Hematopoietic multipotent progenitor cell treated with erythropoietin and hydrocortisone succinate and interleukin-3 and kit ligand, for 17 days (in vitro differentiated cells): ENCODE measurements at places on chromosomes 6 and 20.

- peak; percentile 7 for DNase-seq
Measured at GRCh38 chr6:162907876-162908481, 180.2 kb downstream of the PACRG start.

- DNase-seq, result no peak
Measured at GRCh38 chr6:158672726-158673125, 22.9 kb downstream of the SYTL3 start.

DNA sequence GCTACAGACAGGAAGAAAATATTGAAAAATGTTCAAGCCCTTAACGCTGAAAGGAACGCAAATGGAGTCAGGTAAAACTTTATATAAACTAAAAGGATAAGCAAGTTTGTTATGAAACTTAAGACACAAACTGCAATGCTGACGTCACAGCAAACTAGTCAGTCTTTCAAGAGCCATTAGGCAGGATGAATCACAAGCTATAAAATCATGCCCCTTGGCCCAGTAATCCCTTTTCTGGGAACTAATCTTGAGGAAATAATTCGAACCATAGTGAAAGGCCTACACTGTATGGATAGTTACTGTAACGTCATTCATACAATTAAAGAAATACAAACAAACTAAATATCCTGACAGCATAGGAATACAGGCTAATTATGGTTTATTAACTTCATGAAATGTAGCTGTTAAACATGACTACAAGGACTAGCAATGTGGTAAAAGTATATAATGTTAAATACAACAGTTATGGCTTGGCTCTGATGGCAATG lies 42.7 kb upstream of the HINT3 start:
- DNase-seq, result no peak

GRCh38 chr6:13419422-13420195 lies 67.8 kb downstream of the GFOD1 start:
- DNase-seq, result no peak

DNA sequence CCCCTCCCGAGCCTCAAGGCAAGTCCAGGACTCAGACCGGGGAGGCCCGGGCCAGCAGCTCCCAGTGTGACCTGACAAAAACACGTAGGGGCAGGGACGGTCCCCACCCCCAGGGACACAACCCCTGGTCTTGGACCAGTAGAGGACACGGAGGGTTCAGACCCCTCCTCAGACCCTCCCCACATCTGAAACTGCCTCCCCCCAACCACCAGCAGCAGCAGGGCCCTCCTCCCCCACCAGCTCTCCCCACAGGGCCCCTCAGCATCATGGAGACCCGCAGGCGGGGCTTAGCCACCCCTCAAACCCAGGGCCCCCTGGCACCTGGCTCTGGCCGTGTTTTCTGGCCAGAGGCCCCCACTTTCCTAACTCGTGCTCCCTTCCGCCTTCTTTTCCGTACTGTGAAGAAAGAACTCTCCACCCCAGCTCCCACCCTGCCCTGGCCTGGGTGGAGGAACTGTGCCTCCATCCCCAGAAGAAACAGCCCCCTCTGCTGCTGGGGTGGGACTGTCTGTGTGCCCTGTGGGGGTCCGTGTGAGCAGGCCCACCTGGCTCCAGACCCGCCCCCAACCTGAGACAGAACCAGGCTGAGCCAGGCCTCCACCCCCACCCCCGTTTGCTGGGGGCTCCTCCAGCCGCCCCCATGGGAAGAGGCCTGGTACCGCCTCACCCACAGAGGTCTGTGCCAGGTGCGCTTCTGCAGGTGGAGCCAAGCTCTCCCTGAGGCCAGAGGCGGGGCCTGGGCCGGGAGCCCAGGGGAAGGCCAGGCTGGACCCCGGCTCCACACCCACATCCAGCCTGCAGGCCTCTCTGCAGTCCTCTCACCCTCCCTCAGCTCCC lies 39.0 kb upstream of the MDFI start:
- DNase-seq, result no peak

GRCh38 chr6:39225946-39226437 lies 3.3 kb downstream of the KCNK5 start:
- DNase-seq, result peak; percentile 68

- no peak for DNase-seq
Measured at GRCh38 chr20:5864428-5864827, 85.9 kb downstream of the TRMT6 start.

GRCh38 chr6:111779660-111780059 lies 93.6 kb downstream of the FYN start:
- DNase-seq, result no peak
